Vein endothelial cell (primary cell): ENCODE measurements at places on chromosomes 5 and 9. TPM values are rescaled to one million over a fixed set of nuclear protein-coding genes. Genes with fewer than 3 reads are reported as not detected.

Gene MEGF10
- total RNA-seq, result 1.3 and 4.6 TPM in 2 replicates

Gene TAF11L5
- total RNA-seq, result not detected in 2 replicates

Gene ANKRD33B
- 3.1 and 6.9 TPM in 2 replicates for total RNA-seq

Gene HTR1A
- not detected in 2 replicates for total RNA-seq

Gene IFNB1
- total RNA-seq, result not detected in 2 replicates

Gene FOXD4L5
- not detected in 2 replicates for total RNA-seq

Gene RASA1
- 41.8 and 47.4 TPM in 2 replicates for total RNA-seq

Gene PHF24
- not detected in 2 replicates for total RNA-seq

Gene ZNF879
- total RNA-seq, result 4.2 and 4.4 TPM in 2 replicates

Gene EQTN
- total RNA-seq, result not detected in 2 replicates

Gene ACOT12
- total RNA-seq, result not detected in 2 replicates

Gene IL9
- not detected in 2 replicates for total RNA-seq

Gene RUSC2
- total RNA-seq, result 28.7 and 39.5 TPM in 2 replicates

Gene SPAAR
- total RNA-seq, result 2.0 and 4.5 TPM in 2 replicates

Gene AKNA
- 5.2 and 10.3 TPM in 2 replicates for total RNA-seq

Gene ADAMTS2
- under 0.01 and 1.1 TPM in 2 replicates for total RNA-seq

Gene MYOZ3
- under 0.01 and 1.1 TPM in 2 replicates for total RNA-seq

Gene ATP10B
- not detected in 2 replicates for total RNA-seq

Gene STING1
- 56.9 and 67.3 TPM in 2 replicates for total RNA-seq

Gene SURF4
- total RNA-seq, result 336 and 365 TPM in 2 replicates

Gene ZFP37
- total RNA-seq, result 1.1 and 1.3 TPM in 2 replicates

Gene NUP155
- total RNA-seq, result 37.9 and 50.6 TPM in 2 replicates

Gene GGTA1
- 0.65 and 0.86 TPM in 2 replicates for total RNA-seq

Gene DCANP1
- total RNA-seq, result not detected in 2 replicates

Gene BSPRY
- not detected in 2 replicates for total RNA-seq

Gene MZB1
- total RNA-seq, result 0.19 TPM in 1 of 2 replicates, not detected in the other

Gene DBH
- not detected in 2 replicates for total RNA-seq

Gene SPOCK1
- 85.6 and 135 TPM in 2 replicates for total RNA-seq

Gene C5orf63
- 3.6 and 4.0 TPM in 2 replicates for total RNA-seq

Gene TRIM36
- total RNA-seq, result 0.33 and 2.2 TPM in 2 replicates

Gene PCDHGA2
- total RNA-seq, result 1.6 and 2.9 TPM in 2 replicates

Gene ABO
- total RNA-seq, result 0.10 TPM in 1 of 2 replicates, not detected in the other

Gene ZFP2
- total RNA-seq, result 0.33 and 0.86 TPM in 2 replicates
